RWPE2 (cell line): ENCODE measurements at places on chromosomes 5 and 9.

GRCh38 chr5:54518146-54518817 is 723 bp downstream of the SNX18 start:
- DNase-seq = peak; percentile 73

- no peak for DNase-seq
These were observed 21.7 kb upstream of the LCP2 start for GRCh38 chr5:170319301-170319700.

- DNase-seq = no peak
These were observed at the start of gene SV2C for GRCh38 chr5:76082772-76083554. SV2C (plus strand) TSS chr5:76083383; CDS start chr5:76131751, 48,368 bp downstream.

- no peak for DNase-seq
These were observed 168.0 kb downstream of the CDK5RAP2 start for GRCh38 chr9:120411862-120412424.

- DNase-seq = no peak
These were observed 66.7 kb downstream of the PPARGC1B start for GRCh38 chr5:149796836-149797235.

DNA sequence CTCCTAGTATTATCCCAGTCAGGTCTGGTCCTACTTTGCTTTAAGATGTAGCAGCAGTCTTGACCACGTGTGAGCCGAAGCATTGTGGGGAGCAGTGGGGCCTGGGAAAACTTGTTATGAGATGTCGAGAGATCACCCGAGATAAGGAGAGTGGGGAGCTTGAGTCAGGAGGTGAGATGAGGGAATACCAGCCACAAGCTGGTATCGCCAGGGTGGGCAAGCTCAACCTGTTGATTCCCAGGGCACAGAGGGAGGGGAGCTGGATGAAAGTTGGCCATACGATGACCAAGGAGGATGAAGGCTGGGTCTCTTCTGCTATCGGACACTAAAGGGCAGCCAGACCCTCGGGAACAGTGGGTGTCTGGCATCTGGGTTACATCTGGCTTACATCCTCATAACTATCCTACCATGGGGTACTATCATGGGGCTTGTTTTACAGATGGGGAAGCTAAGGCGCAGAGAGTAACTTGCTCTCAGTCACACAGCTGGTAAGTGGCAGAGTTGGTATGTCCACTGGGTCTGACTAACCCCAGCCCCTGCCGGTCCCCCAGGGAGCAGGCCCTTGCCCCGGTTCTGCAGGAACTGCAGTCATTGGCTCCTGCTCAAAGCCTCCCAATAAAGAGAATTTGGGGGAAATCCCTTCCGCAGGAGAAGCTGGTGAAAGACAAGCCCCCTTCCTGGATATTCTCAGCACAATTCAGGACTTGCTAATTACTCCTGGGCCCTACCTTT is 13.4 kb upstream of the TIFAB start:
- DNase-seq = peak; percentile 40
